ENCODE measurements at places on chromosomes 6 and 20.

DNA sequence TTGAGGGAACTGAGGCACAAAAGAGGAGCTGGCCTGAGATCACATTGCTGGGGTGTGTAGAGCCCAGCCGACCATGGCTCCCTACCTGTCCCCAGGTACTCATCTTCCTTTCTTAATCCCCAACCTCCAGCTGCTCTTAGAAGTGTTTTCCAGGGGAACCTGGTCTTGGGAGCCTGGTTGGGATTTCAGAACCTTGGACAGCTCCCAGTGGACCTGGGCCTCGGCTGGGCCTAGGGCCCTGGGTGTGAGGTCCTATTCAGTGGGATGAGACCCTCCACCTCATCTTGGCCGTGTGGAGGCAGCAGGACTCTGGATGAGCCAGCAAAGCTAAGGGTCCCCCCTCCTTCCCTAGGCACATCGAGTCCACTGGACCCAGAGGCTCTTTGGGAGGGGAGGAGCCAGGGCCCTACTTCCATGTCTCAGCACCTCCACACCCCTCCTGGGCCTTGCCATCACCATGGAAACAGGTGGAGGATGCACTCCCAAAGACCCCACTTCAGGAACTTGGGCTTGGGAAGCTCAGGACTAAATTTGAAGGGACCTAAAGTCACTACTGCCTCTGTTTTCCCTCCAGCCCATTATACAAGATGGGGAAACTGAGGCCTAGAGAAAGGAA, 38.5 kb downstream of the DLGAP4 start:
- DNase-seq, result no peak

GRCh38 chr6:159178847-159179246, 9.6 kb downstream of the FNDC1 start:
- DNase-seq, result no peak

DNA sequence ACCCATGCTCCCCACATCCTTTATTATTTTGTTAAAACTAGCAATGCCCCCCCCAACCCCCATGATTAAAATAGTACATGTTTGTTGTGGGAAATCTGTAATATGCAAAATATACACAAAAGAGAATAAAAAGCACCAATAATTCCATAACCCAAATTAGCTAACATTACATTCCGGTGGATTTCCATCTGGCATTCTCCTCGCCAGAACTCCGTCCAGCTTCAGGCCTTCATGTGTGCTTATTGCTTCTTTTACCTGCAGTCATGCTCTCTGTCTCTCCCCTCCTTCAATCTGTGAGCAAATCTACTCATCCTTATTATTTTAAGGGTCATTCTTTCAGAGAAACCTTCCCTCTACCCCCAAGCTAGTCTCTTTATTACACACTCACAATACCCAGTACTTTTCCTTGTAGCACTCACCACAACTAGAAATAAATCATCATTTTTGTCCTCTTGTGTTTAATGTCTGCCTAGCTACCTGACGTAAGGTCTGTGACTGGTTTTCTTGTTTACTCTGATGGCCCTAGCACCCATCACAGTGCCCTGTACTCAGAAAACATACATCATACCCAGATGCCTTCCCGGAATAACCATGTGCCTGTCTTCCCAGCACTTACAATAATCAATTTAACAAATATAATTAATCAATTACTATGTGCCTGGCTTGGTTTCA, 25.6 kb upstream of the IER3 start:
- no peak for DNase-seq

DNA sequence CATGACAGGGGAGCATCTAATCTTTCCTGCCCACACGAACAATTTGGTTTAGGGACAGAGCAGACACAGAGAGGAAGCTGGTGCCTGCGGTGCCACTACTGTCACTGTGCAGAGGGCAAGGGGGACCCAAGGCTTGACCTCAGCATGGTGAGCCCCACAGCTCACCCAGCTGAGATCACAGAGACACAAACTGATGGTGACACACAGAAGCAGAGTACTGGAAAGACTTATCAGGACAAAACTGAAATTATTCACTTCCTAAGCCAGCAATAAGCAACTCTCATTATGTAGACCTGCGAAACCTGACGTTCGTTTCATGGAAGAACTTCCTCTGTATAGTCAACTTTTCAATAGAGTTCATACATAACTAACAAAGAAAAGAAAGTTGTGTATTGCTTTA, 86.1 kb downstream of the HUS1B start:
- no peak for DNase-seq
